ENCODE measurements at places on chromosomes 2 and 18. TPM values are rescaled to one million over a fixed set of nuclear protein-coding genes. Genes with fewer than 3 reads are reported as not detected.

Gene INPP1
- polyA plus RNA-seq: 16.4 TPM

Gene DUSP28
- 6.1 TPM for polyA plus RNA-seq

Gene CCDC74A
- polyA plus RNA-seq: 15.6 TPM

Gene OTX1
- not detected for polyA plus RNA-seq

Gene CEP76
- polyA plus RNA-seq: 14.0 TPM

Gene TRIM43
- polyA plus RNA-seq: 0.12 TPM

Gene CCT7
- polyA plus RNA-seq: 170 TPM

Gene C2orf80
- polyA plus RNA-seq: 0.46 TPM

Gene GCG
- not detected for polyA plus RNA-seq

Gene DES
- 10.2 TPM for polyA plus RNA-seq

GRCh38 chr2:196337208-196337953 lies 166.0 kb upstream of the STK17B start:
- DNase-seq: no peak

DNA sequence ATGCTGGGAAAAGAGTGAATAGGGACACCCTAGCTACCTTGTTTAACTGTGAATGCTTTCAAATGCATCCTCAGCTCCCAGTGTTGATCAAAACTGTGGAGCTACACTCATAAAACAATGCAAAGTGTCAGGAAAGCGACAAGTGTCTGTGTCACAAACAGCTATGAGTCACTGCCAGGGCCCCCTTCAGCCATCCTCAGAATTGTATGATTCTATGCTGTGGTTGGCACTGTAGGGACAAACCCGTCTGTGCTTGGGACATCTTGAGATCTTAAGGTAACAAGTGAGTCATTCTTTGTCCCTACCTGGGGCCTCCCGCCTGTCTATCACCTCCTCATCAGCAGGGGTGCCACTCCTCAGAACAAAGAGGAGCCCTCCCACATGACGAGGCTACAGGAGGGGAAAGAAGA lies 42.4 kb downstream of the KLF7 start:
- no peak for DNase-seq

GRCh38 chr2:202065876-202066275 lies 7.2 kb upstream of the KIAA2012 start:
- no peak for DNase-seq

- DNase-seq: no peak
Observed at GRCh38 chr2:182914852-182915251, 48.4 kb upstream of the FRZB start.

- no peak for DNase-seq
Observed at GRCh38 chr2:67625178-67625577, 228.0 kb downstream of the ETAA1 start.

- DNase-seq: no peak
Observed at GRCh38 chr2:213156717-213157116, 5.3 kb upstream of the IKZF2 start.

- DNase-seq: peak; percentile 14
Observed at GRCh38 chr2:191703079-191703725, 25.3 kb downstream of the NABP1 start.

GRCh38 chr2:240936106-240936505 lies 30.0 kb downstream of the CROCC2 start:
- no peak for DNase-seq

DNA sequence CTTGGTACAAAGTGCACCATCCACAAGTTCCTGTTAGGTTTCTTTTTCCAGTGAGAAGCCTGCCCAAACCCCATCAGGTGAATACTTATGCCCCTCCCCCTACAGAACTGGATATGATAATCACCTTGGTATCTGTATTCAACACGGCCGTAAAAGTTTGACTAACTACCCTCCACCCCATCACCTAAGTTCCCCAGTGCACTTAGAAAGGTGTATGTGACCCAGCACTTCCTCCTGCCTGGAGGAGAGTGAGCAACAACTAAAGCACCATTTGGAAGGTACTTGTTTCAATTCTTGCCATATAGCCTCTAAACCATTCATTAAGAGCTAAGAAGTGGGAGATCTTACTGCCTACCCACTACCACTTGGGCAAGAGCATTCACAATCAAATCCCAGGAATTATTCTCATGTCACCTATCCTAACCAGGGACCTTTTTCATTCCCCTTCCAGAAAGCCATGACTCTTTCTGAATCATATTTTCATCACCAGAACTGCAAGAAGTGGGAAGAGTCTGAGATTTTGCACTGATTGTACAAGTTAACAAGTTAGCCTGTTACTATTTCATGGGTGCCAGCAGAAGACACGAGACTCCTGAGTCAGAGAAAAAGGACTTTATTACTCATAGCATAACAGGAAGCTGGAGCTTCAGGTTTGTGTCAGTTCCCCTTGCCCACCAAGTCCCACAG lies 53.5 kb upstream of the NDUFV2 start:
- no peak for DNase-seq

DNA sequence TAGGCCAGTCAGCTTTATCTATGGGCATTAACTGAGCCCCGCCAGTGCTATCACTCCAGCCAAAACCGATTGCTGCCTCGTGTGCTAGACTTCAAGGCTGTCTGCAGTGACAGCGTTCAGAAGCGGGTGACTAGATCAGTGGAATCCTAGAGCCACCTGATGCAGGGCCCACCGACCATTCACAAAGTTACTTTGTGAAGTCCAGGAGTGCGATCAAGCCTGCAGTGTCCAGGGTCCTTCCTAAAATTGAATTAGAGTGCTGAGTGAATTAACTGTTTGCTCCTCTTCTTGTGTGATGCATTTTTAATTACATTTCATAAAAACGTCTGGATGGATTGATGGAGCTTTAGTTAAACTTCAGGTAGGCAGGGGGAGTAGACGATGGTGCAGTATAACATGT lies 13.9 kb downstream of the PCARE start:
- no peak for DNase-seq
